ENCODE measurements at places on chromosomes 6 and 20. TPM values are rescaled to one million over a fixed set of nuclear protein-coding genes. Genes with fewer than 3 reads are reported as not detected.

The MRPL2 gene
- total RNA-seq, result 32.5 TPM

The TFB1M gene
- total RNA-seq, result 20.2 TPM

The TPBG gene
- total RNA-seq, result 42.6 TPM

The PPIL6 gene
- total RNA-seq, result not detected

The TRAPPC3L gene
- 0.06 TPM for total RNA-seq

DNA sequence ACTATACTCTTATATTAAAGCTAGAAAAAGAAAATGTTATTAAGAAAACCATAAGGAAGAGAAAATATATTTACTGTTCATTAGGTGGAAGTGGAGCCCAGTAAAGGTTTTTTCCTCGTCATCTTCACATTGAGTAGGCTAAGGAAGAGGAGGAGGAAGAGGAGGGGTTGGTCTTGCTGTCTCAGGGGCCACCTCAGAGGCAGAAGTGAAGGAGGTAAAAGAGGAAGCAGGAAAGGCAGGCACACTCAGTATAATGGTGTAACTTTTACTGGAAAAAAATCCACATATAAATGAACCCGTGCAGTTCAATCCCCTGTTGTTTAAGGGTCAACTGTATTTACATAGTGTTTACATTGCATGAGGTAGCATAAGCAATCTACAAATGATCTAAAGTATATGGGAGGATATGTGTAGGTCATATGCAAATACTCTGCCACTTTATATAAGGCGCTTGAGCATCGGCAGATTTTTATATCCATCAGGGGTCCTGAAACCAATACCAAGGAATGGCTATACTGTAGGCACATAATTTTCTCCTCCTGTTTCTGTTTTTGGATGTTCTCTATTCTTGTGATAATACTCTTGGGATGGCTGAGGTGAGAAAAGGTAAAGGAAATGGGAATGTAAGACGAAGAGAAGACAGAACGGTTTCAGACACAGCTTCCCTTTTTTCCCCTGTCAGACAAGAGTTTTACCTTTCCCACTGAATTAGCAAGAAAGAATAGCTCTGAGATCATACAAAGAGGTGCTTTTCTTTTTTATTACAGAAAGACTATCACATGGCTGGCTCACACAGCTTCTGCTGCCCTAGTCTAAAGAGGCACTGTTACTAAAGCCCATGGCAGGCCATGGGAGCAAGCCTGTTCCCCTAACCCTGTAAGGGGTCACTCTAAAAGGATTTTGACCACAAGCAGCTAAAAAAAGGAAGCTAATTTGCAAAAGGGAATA, 59.9 kb downstream of the NUDT3 start:
- no peak for DNase-seq

DNA sequence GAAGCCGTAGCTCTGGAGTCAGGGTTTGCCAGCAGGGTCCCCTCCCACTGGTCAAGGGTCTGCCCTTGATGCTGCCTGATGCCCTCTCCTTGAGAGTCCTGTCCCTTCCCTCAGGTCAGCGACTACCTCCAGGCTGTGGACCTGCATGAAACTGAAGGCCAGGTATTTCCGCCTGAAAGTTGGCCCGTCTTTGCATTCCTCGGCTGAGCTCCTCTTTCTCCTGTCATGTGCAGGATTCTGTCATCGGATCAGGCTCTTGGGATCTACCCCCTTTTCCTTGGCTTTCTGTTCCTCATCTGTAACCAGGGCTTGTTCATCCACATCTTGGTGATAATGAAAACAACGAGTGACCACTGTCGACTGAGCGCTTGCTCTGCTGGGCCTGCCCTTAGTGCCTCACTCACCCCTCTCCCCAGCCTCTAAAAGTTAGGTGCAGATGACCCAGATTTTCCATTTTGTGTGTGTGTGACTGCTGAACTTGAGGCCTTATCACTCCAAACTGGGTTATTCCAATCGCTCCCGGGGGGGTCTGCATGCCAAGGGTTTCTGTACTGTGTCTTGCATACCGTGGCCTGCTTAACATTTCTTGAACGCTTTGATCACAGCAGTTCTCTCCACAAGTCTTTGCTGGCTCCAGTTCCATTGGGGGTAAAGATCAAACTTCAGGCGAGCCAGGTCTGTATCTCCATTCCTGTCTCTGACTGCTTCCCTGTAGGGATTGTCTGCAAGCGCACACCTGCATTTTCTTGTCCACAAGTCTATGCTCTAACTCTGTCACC, 81.6 kb downstream of the DTD1 start:
- DNase-seq, result no peak

GRCh38 chr20:50165684-50166554, 12.4 kb upstream of the PEDS1 start:
- DNase-seq, result peak; percentile 100

Data from HT1080 (cell line).